ENCODE measurements at places on chromosomes 16 and 17. TPM values are rescaled to one million over a fixed set of nuclear protein-coding genes. Genes with fewer than 3 reads are reported as not detected.

CIBAR2 gene
- total RNA-seq: not detected

TBC1D3G gene
- total RNA-seq: not detected

BAHCC1 gene
- 19.3 TPM for total RNA-seq

GRCh38 chr17:1035546-1036170, 38.7 kb downstream of the TIMM22 start:
- DNase-seq: no peak

KRT33A gene
- not detected for total RNA-seq

RPL13 gene
- total RNA-seq: 6,899 TPM

DNA sequence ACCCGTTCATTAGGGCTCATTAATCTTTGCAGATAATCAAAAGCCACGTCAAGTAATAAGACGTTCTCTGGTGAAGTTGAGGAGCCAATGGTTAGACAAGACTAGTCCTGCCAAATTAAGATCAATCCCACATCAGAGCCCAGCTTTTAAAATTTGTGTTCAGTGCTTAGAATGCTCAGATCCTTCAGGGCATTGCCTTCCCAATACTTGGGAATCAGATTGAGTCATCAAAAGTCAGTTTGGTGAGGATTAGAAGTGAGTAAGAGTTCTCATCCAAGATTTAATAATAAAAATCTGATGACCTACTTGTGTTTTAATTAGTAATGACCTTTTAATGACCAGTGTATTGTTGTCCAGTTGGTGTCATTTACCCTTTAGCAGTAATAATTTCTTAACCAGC, 19.8 kb downstream of the MAP2K4 start:
- no peak for DNase-seq

SLC5A2 gene
- total RNA-seq: not detected

DNA sequence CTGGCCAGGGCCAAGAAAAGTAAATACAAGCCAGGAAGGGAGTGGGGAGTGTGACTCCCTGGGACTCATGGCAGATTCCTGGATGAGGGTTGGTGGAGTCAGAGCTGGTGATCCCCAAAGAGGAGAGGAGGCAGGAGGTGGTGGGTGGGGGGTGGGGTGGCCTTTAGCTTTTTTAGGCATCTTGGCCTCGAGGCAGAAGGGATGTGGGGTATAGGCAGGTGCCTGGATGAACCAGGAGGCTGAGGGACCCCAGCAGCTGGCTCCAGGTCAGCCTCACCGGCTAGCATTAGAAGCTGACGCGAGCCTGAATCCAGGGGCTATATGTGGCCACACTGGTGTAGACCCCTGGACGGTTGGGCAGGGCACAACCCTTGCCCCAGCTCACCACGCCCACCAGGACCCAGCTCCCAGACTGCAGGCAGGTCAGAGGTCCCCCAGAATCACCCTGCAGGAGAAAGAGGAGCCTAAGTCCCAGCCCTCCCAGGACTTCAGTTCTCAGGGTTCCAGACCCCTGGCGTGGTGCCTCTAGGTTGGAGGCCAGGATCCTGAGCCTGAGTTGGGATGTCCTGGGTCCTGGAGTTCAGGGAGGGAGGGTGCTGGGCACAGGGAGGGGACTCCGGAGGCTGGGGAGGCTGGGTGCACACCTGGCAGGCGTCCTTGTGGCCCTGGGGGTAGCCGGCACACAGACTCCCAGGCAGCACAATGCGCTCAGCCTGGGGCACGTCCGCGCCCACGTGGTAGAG, 2.8 kb downstream of the PRSS33 start:
- DNase-seq: no peak

Data from glomerular endothelial cell (primary cell).